ENCODE measurements at places on chromosomes 3 and 15.

DNA sequence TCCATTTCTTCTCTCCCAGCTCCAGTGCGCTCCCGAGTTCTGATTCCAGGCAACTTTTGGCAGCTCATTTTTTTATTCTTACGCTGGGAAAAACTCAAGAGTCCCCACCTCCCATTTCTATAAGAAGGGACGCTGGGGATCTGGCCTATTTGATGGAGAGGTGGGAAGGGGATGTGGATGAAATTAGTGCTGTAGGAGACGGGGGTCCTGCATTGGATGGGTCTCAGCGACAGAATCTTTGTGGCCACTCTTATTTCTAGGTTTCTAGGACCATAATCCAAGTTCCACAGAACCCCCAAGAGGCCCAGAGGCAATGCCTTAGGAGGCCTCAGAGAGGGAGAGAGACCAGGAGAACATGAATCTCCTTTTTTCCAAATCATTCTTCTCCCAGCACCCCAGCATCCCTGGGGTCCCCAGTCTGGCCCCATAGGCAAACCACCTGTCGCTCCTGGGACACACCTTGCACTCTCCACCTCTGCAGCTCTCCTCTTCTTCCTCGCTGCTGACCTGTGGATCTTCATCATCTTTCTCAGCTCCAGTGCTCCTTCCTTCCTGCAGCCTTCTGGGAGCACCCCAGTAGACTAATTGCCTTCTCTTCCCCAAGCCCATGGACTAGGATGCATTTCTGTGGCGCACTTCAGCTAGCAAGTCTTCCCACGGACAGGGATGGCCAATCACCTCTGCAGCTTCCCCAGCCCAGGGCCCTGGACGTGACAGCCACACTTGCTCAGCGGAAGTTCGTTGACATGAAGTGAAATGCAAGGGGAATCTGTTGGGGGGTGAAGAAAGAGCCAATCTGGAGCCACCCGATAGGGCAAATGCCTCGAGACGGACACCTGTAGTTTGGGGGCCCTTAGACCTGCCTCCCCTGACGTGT lies 100.1 kb upstream of the ALDH1A3 start:
- DNase-seq, result no peak
- no peak overlapping the region for H3K27ac ChIP-seq
- no peaks in the 10 kb centered on the region for H3K27me3 ChIP-seq
- no peaks in the 10 kb centered on the region for H3K36me3 ChIP-seq

DNA sequence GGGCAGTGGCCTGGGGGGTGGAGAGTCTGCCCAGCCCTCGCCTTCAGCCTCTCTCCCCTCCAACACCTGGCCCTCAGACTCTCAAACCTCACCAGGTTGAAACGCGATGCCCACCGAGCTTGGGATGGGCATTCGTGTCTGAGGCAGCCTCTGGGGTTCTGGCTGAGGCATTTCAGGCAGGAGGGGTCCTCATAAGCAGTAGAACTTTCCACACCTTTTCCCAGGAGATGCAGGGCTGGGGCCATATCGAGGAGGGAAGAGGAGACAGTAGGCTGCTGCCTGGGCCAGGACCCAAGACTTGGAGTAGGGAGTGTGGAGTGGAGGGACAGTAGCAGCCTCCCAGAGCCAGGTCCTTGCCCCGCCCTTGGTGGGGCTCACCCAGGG lies 24.6 kb downstream of the ACAA1 start:
- no peak overlapping the region for H3K4me3 ChIP-seq
- H3K36me3 ChIP-seq, result no peaks in the 10 kb centered on the region
- DNase-seq, result no peak
- H3K27me3 ChIP-seq, result no peaks in the 10 kb centered on the region

DNA sequence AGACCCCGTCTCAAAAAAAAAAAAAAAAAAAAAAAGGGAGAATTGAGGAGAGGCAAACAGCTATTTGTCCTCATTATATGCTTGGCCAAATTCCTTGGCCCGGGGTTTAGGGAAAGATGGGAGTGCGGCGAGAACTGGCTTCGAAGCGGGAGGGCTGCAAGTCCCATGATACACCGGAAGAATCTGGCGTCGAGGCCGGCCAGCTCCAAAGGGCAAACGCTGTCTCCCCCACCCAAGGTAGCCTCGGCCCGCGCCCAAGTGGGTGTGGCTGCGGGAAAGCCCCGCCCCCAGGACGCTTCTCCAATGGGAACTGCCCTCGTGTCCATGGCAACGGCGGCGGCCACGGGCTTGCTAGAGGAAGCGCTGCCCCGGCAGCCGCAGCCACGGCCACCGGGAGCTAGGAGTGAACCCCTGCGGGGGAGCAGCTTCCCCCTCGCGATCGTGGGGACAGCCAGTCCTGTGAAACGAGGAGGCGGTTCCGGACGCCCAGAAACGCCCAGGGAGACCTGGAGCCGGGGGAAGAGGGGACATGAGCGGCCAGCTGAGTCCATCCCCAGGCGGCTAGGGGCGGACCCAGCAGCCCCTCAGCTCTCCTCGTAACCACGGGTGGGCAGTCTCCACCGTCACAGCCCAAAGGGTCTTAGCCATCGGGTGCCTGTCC lies at the start of gene TTLL13:
TSS of gene TTLL13 (plus strand) at position 354 of the 661 bp plus-strand sequence. CDS start 1,075 bp downstream, outside the sequence.
- H3K4me1 ChIP-seq, result peaks cover 18% of the 10 kb centered on the region
- peak within 1 kb of the TSS; percentile 19 for H3K27ac ChIP-seq
- no peaks in the 10 kb centered on the region for H3K36me3 ChIP-seq
- no peaks in the 10 kb centered on the region for H3K27me3 ChIP-seq
- DNase-seq, result peak; percentile 71

- no peaks in the 10 kb centered on the region for H3K36me3 ChIP-seq
- H3K4me1 ChIP-seq, result no peaks in the 10 kb centered on the region
- H3K27ac ChIP-seq, result no peak overlapping the region
- H3K27me3 ChIP-seq, result no peaks in the 10 kb centered on the region
Measured at GRCh38 chr15:42146551-42147430, 9.6 kb downstream of the PLA2G4F start.

GRCh38 chr3:40617084-40617483 lies 92.3 kb downstream of the ZNF621 start:
- no peak for DNase-seq
- no peaks in the 10 kb centered on the region for H3K36me3 ChIP-seq
- H3K27ac ChIP-seq, result no peak overlapping the region
